Memory B cell (primary cell): ENCODE measurements at places on chromosomes 13 and 19.

DNA sequence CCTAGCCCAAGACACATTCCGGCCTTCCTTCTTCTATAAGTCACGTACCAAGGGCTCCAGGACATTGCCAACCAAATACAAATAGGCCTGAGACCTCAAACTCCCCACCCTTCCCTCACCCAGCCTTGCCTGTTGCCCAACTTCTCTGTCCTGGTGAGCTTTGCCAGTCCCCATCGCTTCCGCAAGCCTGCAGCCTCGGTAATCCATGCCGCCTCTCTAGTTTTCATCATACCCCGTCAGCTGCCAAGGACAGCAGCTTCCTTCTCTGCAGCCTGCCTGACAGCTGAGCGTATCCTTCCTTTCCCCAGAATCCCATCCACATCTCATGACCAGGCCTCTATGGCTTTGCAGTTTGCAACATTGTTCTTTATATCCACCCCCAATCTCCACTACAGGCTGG lies 36.6 kb upstream of the POMP start:
- no peak for DNase-seq

GRCh38 chr19:11232555-11232954 lies 6.9 kb upstream of the ANGPTL8 start:
- no peak for DNase-seq

GRCh38 chr19:33641956-33642498 lies 20.3 kb downstream of the CHST8 start:
- DNase-seq: no peak

- DNase-seq: no peak
These were observed 1632.0 kb downstream of the PCDH9 start for GRCh38 chr13:65597839-65598818.

DNA sequence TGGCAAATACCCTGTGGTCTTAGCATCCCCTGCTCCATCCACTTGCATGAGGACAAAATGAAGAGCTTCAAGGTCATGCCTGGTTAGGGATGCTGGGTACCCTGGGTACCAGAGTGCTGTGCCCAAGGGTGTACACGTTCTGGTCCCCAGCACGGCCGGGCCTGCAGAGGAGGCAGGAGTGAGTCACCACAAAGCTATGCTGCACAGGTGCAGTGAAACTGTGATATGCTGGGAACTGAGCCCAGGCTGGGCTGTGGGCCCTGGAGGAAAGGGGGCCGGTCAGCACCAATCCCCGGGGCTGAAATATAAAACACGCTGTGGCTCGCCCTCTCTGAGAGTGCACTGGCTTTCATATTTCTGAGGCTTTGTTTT lies 95.1 kb downstream of the TSHZ3 start:
- no peak for DNase-seq

DNA sequence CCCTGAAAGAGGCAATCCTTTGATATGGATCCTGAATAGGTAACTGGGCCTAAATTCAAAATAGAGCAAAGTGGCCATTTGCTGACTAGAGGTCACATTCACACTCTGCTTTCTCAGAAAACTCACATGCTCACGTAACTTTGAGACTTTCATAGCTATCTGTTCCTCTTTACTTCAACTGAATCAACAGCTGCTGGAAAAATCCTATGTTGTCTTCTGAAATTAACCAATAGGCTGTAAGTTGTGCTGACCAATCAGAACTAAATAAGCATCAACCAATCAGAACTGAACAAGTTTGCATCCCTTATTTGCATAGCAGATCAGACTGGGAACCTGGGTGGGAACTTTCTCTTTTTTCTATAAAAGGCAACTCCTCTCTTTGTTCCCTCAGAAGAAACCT lies 24.0 kb upstream of the TBC1D4 start:
- no peak for DNase-seq

- no peak for DNase-seq
These were observed 955.7 kb upstream of the SLC10A2 start for GRCh38 chr13:104021806-104022397.

- no peak for DNase-seq
These were observed 53.6 kb downstream of the POSTN start for GRCh38 chr13:37544995-37545394.
